Renal pelvis (tissue), 12 donors: ENCODE measurements at places on chromosomes 2 and 18. TPM values are rescaled to one million over a fixed set of nuclear protein-coding genes. Genes with fewer than 3 reads are reported as not detected.

DNA sequence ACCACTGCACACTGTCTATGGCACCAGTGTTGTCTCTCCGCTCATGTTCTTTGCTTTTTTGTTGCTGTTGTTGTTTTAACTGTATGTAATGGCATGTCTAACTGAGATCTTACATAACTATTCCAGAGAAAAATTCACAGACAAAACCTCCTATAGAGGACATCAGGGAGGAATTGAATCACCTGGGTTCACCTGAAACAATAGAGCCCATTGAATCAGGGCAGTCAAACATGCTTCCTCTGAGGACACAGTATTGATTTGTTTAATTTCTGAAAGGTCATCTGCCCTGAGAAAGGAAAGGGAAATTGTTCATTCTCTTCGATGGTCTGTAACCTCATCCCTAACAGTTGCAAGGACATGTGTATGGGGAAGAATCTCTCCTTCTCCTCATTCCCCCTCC, 237.5 kb downstream of the SRBD1 start:
- no peak for DNase-seq

DNA sequence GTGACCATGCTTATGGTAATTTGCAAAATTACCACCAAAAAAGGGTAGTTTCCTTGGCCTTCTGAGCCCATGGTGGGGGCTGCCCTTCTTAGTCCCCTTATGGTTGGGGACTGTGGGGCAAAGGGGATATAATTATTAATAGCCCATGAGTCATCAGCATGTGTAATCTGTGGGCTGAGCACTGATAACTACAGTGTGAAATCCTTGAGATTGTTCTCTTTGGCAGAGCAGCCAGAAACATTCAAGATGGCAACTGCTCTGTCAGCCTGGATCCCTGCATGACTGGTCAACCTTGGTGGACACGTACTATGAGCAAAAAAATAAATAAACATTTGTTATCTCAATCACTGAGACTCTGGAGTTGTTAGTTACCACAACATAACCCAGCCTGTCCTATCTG, 61.3 kb downstream of the MGAT4A start:
- no peak for DNase-seq

The NDC80 gene
- polyA plus RNA-seq: 29.0 TPM

The FER1L5 gene
- 2.3 TPM for polyA plus RNA-seq

The REG1B gene
- not detected for polyA plus RNA-seq
